Effector memory CD8-positive, alpha-beta T cell (primary cell): ENCODE measurements at places on chromosomes 1 and 21.

GRCh38 chr21:28828981-28829380 lies 163.7 kb downstream of the LTN1 start:
- no peak for DNase-seq

- no peak for DNase-seq
These were observed 55.0 kb downstream of the ALG14 start for GRCh38 chr1:95017775-95018174.

DNA sequence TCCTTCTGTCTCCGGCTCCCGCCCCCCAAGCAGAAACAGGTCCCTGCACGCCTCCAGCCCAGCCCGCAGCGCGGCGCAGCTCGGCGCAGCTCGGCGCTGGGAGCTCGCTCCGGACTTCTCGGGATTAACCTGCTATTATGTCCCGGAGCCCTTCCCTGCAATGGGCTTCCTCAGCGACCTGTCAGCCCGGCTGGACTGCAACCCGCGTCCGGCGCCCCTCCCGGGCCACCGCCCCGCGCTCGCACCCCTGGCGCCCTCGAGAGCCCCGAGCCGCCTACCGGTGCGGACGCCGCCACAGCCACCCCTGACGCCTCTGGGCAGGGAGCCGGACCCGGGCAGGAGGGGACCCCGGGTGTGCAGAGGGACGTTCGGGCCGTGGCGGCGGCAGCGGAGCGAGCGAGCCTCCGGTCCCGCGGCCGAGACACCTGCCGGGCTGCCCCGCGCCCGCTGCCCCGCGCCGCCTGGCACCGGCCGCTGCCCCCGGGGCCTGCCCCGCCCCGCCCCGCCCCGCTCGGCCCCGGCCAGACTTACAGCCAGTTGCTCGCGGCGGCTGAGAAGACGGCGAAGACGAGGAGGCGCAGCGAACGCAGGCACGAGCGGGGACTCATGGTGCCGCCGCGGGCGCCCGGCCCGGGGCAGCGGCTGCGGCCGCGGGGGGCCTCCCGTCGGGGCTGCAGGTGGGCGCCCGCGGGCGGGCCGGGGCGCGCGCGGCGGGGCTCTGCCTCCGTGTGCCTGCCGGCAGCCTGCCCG lies 407 bp downstream of the WNT4 start:
- DNase-seq = no peak

- no peak for DNase-seq
These were observed 58.4 kb downstream of the SYF2 start for GRCh38 chr1:25173809-25174340.

- DNase-seq = no peak
These were observed 137.4 kb downstream of the SYT2 start for GRCh38 chr1:202572867-202573266.
